H7 (cell line): ENCODE measurements at places on chromosomes 11 and 22.

DNA sequence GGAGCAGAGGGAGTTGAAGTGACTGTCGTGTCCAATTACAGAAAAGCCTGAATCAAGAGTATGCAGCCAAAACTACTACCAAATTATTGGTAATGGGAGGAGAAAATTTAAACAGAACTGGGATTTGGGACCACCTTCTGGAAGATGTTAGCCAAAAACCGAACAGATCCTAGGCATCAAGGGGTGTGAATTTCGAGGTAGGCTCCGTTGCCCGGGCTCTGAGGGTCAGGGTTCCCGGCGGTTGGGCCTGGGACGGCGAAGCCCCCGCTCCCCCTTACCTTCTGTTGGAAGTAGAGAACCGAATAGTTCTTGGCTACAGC lies 313 bp downstream of the PRCP start:
- DNase-seq: no peak

GRCh38 chr11:12182676-12183541 lies 72.5 kb downstream of the MICAL2 start:
- DNase-seq: no peak

DNA sequence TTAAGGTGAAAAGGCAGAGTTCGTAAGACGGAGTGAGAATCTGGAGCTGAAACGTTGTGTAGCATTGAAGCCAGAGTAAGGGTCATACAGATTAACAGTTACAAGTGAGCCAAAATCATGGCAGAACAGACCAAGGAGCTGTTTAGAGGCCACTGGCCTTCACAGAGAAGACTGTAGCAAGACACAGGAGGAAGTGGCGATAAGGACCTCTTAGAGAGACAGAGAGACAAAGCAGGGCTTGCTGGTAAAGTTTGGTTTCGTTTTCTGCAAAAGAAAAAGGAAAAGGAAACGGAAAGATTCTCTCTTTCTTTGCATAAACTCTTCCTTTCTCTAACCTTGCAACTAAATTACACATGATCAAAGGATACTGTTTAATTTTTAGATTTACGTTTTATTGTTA lies 83.0 kb downstream of the AASDHPPT start:
- no peak for DNase-seq

GRCh38 chr11:76684516-76684915 lies 14.0 kb upstream of the LRRC32 start:
- no peak for DNase-seq

DNA sequence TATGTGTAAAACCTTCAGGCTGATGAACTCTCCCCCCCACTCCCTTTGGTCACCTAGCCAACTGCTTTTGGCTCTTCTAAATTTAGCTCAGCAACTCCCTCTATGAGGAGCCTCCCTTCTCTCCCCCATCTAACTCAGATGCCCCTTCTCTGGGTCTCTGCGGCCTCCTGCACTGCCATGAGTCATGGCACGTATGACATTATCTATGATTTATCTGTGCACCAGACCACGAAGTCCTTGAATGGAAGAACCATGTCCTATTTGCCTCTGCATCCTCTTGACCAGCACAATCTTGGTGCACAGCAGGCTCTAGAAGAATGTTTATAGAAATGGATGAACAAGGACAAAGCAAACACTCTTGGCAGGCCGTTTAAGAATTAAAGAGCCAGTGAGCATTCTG lies 46.0 kb downstream of the RPL27A start:
- DNase-seq: no peak

- DNase-seq: no peak
Observed at GRCh38 chr11:1839924-1840779, 1.4 kb downstream of the TNNI2 start.

DNA sequence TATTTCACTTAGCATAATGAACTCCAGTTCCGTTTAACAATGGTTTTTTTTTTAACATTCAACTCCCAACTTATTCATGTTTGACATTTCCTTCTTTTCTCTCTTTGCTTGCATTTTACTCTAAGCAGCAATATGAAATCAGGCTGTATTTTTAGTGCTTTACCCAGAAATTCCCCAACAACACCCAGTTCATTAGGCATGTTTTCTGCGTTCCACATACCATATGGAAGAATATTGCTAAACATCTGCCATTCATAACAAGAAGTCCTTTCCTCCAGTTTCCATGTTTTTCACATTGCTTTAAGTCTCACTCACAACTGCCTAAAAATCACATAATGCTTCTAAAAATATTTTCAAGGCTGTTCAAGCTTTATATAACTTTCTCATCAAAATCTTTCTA lies 45.8 kb downstream of the PLAAT5 start:
- no peak for DNase-seq

- no peak for DNase-seq
Observed at GRCh38 chr11:11244470-11245080, 108.5 kb downstream of the CSNK2A3 start.

GRCh38 chr11:41895081-41895480 lies 435.6 kb upstream of the LRRC4C start:
- DNase-seq: no peak

GRCh38 chr11:34805937-34806336 lies 110.2 kb downstream of the APIP start:
- DNase-seq: no peak

- no peak for DNase-seq
Observed at GRCh38 chr11:21529187-21529586, 663.7 kb upstream of the ANO5 start.

DNA sequence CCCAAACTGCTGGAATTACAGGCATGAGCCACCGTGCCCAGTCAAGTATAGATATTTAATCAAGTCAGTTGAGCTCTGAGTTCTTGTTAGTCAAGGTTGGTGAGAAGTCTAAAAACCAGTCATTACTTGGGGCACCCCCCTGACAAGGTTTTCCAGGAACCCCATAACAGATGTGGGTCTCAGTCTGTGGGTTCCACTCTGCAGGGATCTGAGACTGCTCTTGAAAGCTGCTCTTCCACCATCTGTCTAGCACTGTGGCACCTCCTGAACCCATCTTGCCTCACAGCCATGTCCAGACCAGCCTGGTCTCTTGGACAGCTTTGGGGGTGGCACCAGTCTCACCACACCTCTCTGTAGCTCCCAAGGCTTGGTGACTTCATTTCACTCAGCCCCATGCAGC lies 44.3 kb upstream of the PLET1 start:
- DNase-seq: no peak

DNA sequence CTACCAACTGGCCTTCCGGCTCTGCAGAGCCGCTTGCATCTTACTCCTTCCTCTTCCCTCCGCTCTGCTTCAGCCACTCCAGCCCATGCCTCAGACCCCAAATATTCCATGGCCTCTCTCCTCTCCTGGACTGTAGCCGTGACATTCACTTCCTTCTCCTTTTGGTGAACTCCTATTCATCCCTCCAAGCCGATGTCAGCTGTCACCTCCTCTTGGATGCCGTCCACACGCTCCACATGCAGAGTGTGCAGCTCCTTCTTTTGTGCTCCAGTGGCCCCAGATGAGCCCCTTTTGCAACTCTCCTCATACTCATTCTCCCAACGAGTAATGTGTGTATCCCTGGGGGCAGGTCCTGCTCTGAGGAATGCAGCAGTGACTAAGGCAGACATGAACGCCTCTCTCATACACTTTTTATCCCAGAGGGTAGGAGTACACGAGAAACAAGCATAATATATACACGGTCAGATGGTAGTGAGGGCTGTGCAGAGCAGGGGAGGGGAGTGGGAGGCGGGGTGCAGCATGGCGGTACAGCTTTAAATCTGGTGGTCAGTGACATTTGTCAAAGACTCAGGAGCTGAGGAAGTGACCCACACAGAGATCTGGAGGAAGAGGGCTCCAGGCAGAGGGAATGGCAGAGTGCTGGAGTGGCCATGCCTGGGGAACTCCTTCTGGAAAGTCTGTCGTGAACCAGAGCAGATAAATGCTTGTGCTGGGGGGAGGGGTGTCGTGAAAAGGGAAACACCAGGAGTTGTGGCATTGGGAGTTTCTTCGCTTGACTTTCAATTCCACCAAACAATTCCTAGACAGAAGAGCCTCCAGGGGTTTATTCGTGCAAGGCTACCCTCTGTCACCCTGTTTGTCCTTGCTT lies 83.8 kb upstream of the ATXN10 start:
- DNase-seq: no peak
